ENCODE measurements at places on chromosomes 7 and 10. TPM values are rescaled to one million over a fixed set of nuclear protein-coding genes. Genes with fewer than 3 reads are reported as not detected.

GRCh38 chr7:117072620-117073118 lies 119.4 kb downstream of the ST7 start:
- no peak for DNase-seq

GRCh38 chr10:114103284-114103683 lies 59.6 kb downstream of the ADRB1 start:
- no peak for DNase-seq

DNA sequence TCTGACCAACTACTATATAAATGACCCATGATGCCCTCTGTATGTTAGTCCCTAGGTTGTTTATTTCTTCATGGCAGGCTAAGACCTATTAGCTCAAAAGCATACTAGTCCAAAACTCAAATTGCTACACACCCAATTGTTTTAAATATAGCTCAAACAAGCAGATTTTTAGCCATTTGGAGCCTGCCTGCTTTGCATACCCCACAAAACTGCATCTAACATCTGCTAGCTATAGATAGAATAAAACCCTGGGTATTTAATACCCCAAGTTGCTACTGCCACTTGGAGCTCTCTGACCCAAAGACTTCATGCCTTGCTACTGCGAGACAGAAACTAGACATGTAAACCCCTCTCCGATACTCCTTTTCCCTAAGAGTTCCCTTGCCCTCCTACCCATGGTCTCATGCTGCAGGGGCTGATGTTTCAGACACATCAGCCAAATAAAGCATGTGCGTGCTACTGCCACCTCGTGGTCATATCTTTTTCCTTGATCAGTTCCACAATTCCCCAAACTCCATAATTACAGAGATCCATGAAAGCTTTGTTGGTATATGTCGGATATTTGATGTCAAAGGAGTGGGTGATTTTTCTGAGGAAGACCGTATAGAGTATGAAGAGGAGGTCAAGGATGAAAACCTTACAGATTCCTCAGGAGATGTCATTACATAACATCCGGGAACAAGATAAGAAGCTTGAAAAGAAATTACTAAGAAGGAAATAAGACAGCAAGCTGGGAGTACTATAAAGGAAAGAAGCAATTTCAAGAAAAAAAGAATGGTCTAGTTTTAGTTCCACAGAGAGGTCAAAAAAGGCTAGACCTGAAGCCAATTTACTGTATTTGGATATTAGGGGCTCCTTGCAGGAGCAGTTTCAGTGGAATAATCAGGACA lies 386.6 kb downstream of the SH2D4B start:
- DNase-seq = no peak

DNA sequence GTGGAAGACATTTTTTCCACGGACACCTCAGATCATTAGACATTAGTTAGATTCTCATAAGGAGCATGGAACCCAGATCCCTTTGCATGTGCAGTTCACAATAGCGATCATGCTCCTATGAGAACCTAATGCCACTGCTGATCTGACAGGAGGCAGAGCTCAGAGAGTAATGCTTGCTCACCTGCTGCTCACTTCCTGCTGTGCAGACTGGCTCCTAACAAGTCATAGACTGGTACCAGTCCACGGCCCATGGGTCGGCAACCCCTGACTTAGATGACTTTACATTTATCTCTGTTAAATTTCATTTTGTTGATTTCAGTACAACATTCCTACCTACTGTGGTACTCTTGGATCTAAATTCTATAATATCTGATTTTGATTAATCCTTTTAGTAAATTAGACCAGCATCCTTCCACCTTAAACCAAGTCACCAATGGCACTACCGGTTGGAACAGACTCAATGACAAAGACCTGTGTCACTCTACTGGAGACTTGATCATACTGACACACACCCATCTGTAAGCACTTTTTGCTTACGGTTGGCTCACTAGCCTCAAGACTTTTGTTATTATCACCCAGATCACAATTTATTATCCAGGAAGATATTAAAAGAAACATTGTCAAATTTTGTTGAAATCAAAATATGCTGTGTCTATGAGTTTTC lies 8.0 kb upstream of the CCDC71L start:
- DNase-seq = no peak

GRM8 gene
- 3.4 TPM for total RNA-seq

DNA sequence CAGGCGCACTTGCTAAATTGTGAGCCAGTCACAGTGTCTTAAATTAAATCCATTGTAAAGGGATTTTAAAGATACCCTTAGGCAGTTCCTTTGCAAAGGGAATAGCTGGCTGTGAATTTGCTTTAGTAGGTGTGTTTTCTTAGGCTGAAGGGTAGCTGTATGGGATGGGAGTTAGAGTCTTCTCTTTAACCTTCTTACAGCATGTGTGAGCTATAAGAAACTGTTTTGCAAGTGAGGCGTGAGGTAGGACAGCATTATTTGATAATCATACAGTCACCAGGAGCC lies 5.2 kb downstream of the EEPD1 start:
- no peak for DNase-seq

DNA sequence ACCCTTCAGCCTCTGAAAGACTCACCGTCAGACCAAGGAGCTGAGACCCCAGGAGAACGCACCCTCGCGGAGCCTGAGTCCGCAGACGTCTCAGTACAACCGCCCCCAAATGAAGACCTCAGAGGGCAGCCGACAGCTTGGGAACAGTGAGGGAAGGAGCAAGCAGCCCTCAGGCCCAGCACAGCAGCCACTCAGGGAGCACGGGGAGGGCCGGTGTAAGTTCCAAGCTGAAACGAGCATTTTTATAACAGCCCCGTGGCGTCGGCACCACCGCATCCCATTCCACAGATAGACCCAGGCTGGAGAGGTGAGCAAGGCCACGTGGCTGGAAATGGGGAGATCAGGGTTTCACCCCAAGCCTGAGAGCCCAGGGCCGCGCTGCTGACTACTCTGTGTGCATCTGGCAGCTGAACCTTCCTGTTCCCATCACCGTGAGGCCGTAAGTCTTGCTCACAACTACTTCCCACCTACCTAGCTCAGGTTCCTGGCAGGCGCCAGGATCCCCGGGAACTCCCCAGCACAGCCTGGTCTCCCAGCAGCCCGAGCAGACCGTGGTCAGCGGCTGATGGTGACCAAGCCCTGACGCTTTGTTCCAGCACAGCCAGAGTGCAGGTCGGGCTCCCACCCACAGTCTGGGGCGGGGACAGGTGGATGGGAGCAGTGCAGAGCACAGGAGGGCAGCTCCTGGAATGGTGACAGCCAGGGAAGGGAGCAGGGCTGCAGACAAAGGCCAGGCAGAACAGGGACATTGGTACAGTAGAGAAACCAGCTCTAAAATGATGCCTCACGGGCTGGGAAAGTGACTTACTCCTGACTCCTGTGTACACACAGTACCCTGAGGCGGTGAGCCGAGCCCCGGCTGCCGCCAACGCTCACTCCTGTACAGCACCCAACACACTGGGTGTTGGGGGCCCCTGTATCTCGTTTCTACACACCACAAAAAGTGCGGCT lies 6.1 kb upstream of the NOM1 start:
- no peak for DNase-seq

ITIH5 gene
- total RNA-seq = 34.0 TPM

CDK13 gene
- 49.3 TPM for total RNA-seq

RARRES2 gene
- 109 TPM for total RNA-seq

DNA sequence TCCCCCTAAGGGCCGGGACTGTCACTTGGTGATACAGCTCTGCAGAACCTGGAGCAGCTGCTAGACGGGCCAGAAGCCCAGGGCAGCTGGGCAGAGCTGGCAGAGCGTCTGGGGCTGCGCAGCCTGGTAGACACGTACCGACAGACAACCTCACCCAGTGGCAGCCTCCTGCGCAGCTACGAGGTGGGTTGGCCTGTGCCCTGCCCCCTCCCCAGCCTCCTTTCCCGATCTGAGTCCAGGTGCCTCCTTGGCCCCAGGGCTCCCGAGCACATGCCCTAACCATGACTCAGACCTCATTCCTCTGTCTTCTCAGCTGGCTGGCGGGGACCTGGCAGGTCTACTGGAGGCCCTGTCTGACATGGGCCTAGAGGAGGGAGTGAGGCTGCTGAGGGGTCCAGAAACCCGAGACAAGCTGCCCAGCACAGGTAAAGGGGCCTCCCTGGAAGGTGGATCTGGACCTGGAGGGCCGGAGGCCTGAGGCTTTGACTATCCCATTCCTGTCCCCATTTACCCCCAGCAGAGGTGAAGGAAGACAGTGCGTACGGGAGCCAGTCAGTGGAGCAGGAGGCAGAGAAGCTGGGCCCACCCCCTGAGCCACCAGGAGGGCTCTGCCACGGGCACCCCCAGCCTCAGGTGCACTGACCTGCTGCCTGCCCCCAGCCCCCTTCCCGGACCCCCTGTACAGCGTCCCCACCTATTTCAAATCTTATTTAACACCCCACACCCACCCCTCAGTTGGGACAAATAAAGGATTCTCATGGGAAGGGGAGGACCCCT lies 6.4 kb downstream of the NFKB2 start:
- peak; percentile 68 for DNase-seq

SLC26A4 gene
- not detected for total RNA-seq

GRCh38 chr10:101224910-101225823 lies 4.1 kb downstream of the LBX1 start:
- no peak for DNase-seq

DNA sequence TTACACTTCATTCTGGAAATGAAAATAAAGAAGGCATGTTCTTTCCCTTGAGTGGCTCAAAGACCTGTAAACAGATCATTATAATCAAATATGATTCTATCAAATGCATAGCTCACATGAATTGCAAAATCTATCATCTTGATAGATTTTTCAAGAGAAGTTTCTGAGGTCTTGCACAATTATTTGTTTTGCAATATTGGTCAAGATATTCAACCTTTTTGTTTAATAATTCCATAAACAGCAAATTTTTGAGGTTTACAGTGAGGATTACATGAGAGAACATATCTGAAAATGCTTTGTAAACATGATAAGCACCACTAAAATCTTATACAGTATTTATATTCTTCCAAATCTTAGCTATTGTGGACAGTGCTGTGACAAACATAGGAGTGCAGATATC lies 160.8 kb downstream of the HDAC9 start:
- DNase-seq = no peak

PARP12 gene
- 11.9 TPM for total RNA-seq

GRCh38 chr7:47826754-47827153 lies 121.5 kb downstream of the PKD1L1 start:
- no peak for DNase-seq

TACR2 gene
- total RNA-seq = not detected

- no peak for DNase-seq
Observed at GRCh38 chr7:128244861-128245260, 3.8 kb downstream of the LEP start.

HNRNPA2B1 gene
- 733 TPM for total RNA-seq

GRCh38 chr10:1128115-1128514 lies 71.9 kb downstream of the WDR37 start:
- DNase-seq = no peak

MCM10 gene
- total RNA-seq = 31.7 TPM

CLDN3 gene
- total RNA-seq = 13.6 TPM

CC2D2B gene
- total RNA-seq = 0.34 TPM

DNA sequence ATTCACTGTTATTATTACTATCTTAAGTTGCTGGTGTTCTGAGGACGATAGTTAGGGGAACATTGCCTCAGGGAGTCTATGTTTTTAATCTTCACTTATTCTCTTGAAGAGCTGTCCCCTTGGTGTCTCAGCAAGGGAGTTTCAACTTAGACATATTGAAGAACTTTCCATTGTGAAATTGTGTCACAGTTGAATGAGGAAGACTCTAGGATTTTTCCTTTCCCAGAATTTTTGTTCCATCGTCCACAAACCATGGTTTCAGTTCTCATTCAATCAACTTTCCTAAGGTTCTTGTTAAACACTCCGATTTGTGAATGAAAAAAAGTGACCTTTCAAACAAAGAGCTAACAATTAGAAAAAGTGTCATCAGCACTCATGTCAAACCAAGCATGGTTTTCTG lies 128.3 kb downstream of the GATA3 start:
- DNase-seq = no peak

- no peak for DNase-seq
Observed at GRCh38 chr10:89637113-89637512, 7.9 kb downstream of the PANK1 start.

- peak; percentile 60 for DNase-seq
Observed at GRCh38 chr7:45189151-45189970, 31.8 kb downstream of the RAMP3 start.

GRCh38 chr7:2488272-2488645 lies 12.1 kb upstream of the GRIFIN start:
- no peak for DNase-seq

GRCh38 chr10:120539076-120539475 lies 82.0 kb downstream of the PLPP4 start:
- DNase-seq = no peak

DNA sequence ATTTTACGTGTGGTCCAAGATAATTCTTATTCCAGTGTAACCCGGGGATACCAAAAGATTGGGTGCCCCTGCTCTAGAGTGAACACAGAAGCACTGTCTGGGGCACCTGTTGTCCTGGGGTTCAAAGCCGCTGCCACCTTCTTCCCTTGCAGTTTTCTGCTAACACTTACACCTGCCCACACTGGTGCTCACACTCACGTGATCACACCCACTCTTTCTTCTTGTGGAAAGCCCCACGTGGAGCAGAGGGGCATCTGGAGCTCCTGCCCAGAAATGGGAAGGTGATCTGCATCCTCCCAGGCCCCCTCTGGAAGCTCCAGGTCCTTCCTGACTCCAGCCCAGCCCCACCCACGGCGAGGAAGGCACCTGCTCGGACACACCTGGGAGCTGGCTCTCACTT lies 42.9 kb downstream of the PTPRN2 start:
- DNase-seq = no peak

- DNase-seq = no peak
Observed at GRCh38 chr7:113783403-113783802, 135.4 kb downstream of the PPP1R3A start.

GRCh38 chr10:93226619-93227018 lies 152.9 kb downstream of the CYP26A1 start:
- no peak for DNase-seq

GRCh38 chr7:73418113-73418703 lies 15.4 kb upstream of the FZD9 start:
- no peak for DNase-seq

All from type B pancreatic cell (in vitro differentiated cells).